ENCODE measurements at places on chromosomes 4 and X. TPM values are rescaled to one million over a fixed set of nuclear protein-coding genes. Genes with fewer than 3 reads are reported as not detected.

The CCNA2 gene
- 0.34 TPM for polyA plus RNA-seq

The SAT1 gene
- 134 TPM for polyA plus RNA-seq

The IGSF1 gene
- polyA plus RNA-seq, result not detected

The TIMM8A gene
- 10.5 TPM for polyA plus RNA-seq

The GIMD1 gene
- not detected for polyA plus RNA-seq

- peak; percentile 11 for DNase-seq
These were observed 123.7 kb downstream of the STOX2 start for GRCh38 chr4:184028561-184029374.

- DNase-seq, result no peak
These were observed 200.1 kb upstream of the PPARGC1A start for GRCh38 chr4:24089851-24090534.

DNA sequence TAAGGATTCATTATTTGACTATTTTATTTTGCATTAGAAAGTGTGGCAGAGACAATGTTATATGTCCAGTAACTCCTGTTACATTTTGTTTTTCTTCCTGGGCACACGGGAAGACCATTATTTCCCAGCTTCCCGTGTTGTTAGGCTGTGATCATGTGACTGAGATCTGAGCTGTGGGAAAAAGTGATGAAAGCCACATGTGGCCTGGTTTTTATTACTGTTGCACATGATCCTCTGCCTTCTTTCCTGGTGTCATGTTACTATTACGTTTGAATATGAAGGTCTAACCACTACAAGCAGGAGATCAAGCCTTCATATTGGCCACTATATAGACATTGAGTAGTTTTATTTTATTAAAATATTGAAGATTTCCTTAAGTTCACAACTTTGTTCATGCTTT, 28.2 kb upstream of the MID1 start:
- DNase-seq, result no peak
